ENCODE measurements at places on chromosomes 7 and 10.

- peak; percentile 5 for DNase-seq
Measured at GRCh38 chr7:43113622-43114457, 1.4 kb downstream of the HECW1 start.

- no peak for DNase-seq
Measured at GRCh38 chr10:70441161-70441894, at the start of gene NODAL. NODAL (minus strand) TSS chr10:70441681; CDS start chr10:70441667, 14 bp downstream.

DNA sequence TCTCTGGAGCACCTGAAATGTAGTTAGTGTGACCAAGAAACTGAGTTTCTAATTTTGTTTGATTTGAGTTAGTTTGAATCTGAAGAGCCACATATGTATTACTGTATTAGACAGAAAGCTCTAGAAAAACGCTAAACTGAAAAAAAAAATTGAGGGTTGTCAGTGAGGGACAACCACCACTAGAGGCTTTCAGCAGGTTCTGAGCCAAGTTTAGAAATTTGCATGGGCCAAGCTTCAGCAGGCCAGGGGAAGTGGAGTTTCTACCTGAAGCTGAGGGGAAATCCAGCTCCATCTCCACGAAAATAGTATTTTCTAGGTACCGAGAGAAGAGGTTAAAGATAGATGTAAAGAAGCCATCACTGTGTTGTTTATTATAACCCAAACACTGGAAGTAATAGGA is 77.9 kb upstream of the PLXNA4 start:
- DNase-seq: no peak

GRCh38 chr10:3902809-3903410 is 117.9 kb upstream of the KLF6 start:
- DNase-seq: no peak

GRCh38 chr10:92590623-92591549 is 2.0 kb upstream of the KIF11 start:
- peak; percentile 19 for DNase-seq

DNA sequence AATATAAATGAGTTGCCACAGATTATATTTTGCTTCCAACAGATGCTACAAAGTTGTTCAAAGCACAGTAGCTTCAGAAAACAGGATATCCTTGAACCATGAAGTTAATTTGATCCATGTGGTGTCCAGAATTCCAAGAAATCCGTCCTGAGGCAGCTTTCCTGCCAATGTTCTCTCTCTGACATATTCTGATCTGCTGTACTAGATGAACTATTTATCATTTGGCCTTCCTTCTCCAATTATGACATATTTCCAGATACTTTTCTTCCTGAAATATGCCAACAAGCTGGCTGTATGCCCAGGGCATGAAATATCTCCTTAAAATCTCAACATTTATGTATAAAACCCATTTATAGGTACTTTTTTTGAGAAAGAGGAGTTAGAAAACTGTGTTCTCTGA is 141.1 kb downstream of the SPAG6 start:
- DNase-seq: no peak

- DNase-seq: no peak
Measured at GRCh38 chr7:50366311-50366710, 61.8 kb downstream of the IKZF1 start.

- no peak for DNase-seq
Measured at GRCh38 chr7:77664715-77665114, 31.5 kb upstream of the RSBN1L start.

- no peak for DNase-seq
Measured at GRCh38 chr7:34128762-34129161, 223.4 kb downstream of the BMPER start.

DNA sequence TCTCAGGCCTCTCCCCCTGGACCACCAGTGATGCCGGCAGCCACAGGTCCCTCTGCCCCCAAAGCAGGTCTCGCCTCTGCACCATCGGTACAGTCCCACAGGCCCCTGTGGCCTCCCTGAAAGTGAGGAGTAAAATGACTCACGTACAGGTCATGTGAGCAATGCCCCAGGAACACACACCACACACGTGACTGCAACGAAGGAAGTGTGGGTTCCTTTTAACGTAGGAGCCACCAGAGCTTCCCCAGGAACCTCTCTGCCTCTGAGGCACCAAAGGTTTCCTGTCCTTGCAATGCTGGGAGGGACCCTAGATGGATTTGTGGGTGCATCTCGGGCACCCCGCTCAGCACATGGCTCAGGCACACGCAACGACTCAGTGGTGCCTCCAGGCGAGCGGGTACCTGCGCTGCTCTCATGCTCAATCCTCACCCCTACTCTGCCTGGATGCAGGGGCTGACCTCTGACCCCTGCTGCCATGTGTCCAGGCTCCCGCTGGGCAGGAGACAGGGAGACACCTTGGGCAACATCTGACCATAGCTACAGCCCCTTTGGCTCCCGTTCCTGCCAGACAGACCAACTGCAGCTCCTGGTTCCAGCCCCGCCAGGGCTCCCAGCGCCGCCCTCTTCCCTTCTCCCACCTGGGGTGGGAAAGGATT is 120.7 kb downstream of the PRKAG2 start:
- no peak for DNase-seq

Data from hippocampal formation (tissue), 2 donors.